Panc1 (cell line): ENCODE measurements at places on chromosomes 7 and 10. TPM values are rescaled to one million over a fixed set of nuclear protein-coding genes. Genes with fewer than 3 reads are reported as not detected.

Gene CHN2
- 0.15 TPM for total RNA-seq

Gene IFIT3
- total RNA-seq = 29.8 TPM

Gene SLC18A2
- total RNA-seq = not detected

DNA sequence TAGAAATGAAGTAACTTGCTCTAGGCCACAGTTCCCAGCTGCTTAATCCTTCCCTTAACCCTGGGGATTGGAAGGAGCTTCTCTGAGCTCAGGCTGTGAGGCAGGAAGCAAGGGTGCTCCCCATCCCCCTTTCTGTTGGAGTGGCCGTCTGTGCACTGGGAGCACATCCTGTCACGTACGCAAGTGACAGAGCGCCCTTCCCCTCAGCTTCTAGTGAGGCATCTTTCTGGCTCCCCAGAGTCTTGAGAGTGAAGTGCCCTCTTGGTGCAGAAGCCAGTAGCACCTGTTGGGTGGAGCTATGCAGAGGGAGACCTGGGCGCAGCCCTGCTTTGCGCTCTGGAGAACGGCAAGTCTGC, 47.8 kb downstream of the SHH start:
- no peak for DNase-seq

Gene OR6V1
- not detected for total RNA-seq

- no peak for DNase-seq
Observed at GRCh38 chr10:118953598-118954393, 75.7 kb upstream of the NANOS1 start.

Gene ADCK2
- total RNA-seq = 21.6 TPM

Gene FLNC
- 10.2 TPM for total RNA-seq

DNA sequence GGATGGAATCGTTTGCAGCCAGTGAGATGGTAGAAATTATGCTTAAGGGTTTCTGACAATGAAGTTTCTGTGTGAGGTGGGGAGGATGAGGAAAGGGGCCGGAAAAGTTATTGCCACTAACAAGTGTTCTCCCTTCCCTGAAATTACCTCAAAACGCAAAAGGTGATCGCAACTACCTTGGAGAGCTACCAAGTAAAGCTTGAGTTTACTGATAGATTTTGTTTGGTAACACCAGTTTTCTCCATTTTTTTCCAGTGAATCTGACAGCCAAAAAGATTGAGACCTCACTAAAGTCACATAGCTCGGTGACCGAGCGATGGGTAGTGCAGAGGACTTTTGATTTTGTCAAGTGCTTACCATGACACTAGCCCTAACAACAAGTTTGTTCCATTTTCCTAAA, 1.6 kb downstream of the SUV39H2 start:
- no peak for DNase-seq

- no peak for DNase-seq
Observed at GRCh38 chr7:104931181-104931781, 82.7 kb upstream of the KMT2E start.

GRCh38 chr7:44380831-44381493, 55.6 kb upstream of the CAMK2B start:
- DNase-seq = no peak

DNA sequence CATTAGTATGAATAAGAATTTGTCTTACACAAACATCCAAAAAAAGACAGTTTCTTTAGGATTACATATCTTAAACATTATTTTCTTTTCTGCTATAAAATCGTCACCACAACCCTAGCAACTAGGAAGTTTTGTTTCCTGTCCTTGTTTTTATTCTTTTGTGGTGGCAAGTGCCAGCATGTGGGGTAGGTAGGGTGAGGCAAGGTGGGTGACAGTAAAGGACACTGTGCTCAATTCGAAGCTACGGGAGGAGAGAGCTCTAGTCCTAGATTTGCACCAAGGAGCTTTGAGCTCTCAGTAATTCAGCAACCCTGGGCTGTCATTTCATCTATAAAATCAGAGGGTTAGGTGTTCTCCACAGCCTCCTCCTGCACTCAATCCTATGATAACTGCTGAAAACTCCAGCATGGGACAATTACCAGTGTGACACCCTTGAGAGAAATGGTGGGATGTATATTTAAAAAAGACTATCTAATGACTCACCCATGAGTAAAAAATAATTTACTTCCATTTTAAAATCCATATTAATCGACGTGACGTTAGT, 187.1 kb downstream of the FAM107B start:
- DNase-seq = no peak

GRCh38 chr7:103687951-103688350, 241.9 kb upstream of the SLC26A5 start:
- DNase-seq = no peak

DNA sequence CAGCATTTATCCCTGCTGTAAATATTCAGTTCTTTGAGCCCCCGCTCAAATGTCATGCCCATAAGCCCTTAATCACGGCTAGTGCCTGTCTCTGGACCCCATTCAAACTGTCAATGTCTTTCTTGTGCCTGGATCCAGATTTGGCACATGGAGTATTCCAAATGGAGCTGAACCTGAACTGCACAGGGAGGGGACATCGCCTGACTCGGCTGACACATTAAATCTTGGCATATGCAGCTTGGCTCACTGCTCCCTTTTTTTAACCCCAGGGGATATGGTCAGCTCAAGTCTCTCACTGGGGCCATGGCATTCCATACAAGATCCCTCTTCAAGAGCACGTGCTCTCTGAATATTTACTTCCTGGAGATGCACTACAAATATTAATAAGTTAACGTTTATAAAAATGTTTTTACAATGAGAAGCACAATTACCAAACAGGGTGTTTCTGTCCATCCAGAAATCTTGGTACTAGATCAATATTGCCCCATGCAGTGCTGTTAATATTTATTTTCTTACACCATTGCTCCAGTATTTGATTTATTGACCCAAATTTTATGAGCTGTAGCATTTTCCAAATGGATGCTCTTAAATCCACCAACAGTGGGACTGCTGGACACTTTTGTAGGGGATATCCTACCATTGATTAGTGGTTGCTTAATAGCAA, 57.4 kb downstream of the FGFR2 start:
- no peak for DNase-seq

GRCh38 chr7:137142376-137142775, 201.2 kb downstream of the PTN start:
- no peak for DNase-seq

DNA sequence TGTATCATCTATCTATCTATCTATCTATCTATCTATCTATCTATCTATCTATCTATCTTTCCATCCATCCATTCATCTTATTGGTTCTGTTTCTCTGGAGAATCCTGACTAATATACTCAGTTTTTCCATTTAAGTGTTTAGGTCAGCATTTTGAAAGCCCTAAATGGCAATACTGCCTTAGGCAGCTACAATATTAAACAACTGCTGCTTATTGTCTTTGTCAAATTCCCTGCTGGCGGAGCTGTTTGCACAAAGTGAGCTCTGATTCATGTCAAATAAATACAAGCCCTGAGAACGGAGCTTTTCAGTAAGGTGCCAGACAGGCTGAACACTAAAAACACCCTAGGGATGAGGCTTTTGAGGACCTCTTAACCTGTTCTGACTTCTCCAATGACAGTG, 7.1 kb upstream of the KLHL7 start:
- no peak for DNase-seq

- no peak for DNase-seq
Observed at GRCh38 chr7:88306590-88307048, at the start of gene STEAP4. TSS of gene STEAP4 (minus strand) at chr7:88306894. CDS start at chr7:88284269, 22,625 bp downstream.

- no peak for DNase-seq
Observed at GRCh38 chr7:96800824-96801223, 91.2 kb upstream of the SEM1 start.

Gene MMD2
- not detected for total RNA-seq

DNA sequence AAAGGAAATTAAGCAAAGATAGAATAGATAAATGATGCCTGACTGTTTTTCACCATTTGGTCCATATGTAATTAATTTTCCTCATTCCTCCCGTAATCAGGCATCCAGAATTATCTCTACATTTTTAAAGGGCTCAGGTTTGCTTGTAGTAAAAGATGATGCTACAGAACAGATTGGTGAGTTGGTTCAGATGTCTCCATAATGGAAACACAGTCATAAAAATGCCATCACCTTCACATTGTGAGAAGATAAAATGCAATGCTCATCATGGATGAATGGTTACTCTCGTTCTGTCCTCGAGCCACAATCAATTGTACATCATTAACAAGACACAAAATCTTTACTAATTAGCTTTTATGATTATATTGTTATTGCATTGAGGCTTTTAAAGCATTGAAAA, 64.9 kb upstream of the CELF2 start:
- DNase-seq = no peak

GRCh38 chr7:126778101-126778500, 474.6 kb downstream of the GRM8 start:
- DNase-seq = no peak

DNA sequence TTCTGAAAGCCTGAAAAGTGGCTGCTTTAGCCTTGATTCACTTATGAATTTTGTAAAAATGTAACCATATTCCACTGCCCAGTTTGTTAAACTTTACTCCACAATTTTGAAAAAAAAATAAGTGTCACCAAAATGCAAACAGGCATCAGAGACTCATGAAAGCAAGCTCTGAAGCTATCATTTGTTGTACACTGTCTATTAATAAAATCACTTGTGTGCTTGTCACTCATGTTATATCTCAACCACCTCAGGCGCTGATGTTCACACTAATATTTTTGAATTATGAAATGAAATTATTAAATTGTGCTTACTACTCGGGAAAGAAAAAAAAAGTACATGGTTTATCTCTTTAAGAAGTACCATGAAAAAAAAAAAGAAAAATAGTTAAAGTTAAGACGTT, 34.5 kb upstream of the DKK1 start:
- DNase-seq = no peak

DNA sequence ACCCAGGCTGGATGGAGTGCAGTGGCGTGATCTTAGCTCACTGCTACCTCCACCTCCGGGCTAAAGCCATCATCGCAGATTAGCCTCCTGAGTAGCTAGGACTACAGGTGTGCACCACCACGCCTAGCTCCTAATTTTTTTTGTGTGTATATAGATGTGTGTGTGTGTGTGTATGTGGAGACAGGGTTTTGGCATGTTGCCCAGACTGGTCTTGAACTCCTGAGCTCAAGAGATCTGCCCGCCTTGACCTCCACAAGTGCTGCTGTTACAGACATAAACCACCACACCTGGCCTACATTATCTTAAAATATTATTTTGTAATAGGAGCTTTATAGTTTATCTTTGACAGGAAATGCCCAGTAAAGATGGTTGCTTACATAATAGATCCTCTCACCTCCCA, 25.0 kb downstream of the FOXP2 start:
- DNase-seq = no peak

- no peak for DNase-seq
Observed at GRCh38 chr7:13757841-13758240, 231.6 kb downstream of the ETV1 start.

DNA sequence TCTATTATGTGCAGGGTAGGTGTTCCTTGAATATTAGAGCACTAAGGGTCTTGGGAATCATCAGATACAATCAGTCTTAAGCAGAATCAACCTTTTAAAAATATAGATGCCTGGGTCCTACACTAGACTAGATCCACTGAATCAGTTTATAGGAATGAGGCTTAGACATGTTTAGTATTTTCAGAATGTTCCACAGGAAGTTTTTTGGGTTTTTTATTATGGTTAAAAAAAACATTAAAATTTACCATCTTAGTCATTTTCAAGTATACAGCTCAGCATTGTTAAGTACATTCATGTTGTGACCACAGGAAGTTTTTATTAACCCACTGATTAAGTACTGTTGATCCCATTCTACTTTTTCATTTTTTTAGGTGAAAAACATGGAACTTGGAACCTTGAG, 135.7 kb downstream of the LCOR start:
- no peak for DNase-seq
